Fibroblast of mammary gland (primary cell): ENCODE measurements at places on chromosomes 16 and 17.
A peak's percentile ranks its signal among the peaks of the same experiment; 100 is the strongest.

- no peak for DNase-seq
Observed at GRCh38 chr16:90002759-90003158, 16.5 kb downstream of the DBNDD1 start.

DNA sequence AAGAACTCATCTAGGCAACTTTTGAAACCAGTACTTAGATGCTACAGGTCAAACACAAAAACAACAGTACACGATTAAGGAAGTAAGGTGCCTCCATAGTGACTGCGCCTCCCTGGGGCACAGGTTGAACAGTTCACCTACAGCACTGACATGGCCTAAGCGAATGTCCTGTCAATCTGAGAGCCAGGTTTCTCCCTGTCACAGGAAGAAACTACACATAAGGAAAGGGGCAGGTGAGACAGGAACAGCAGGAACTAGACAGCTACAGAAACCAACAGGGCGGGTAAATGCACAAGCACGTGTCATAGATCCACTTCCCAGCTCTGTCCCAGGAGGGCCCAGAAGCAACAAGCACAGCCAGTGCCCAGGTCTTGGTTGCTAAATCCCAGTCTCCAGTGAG is 8.0 kb upstream of the ARHGDIA start:
- DNase-seq, result no peak

DNA sequence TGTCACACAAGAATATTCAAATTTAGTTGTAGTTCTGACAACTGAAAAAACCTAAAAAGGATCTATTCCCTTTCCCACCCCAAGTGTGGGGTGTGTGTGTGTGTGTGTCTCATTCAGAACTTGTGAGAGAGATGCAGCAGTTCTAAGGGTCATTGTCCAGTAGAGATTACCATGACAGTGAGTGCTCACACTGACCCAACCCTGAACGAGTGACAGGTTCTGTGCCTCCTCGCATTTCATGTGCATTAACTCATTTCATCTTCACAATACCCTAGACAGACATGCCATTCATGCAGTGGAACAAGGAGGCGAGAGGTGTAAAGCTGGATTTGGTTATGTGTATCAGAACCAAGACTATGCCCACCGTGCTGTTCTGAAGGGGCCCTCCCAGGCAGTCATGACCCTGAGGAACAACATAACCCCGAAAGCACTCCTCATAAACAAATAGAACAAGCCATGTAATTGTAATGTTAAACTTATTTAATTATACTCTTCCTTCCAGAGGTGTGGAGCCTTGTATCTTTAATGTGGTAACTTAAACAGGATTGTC is 102.1 kb downstream of the CLEC16A start:
- DNase-seq, result no peak

DNA sequence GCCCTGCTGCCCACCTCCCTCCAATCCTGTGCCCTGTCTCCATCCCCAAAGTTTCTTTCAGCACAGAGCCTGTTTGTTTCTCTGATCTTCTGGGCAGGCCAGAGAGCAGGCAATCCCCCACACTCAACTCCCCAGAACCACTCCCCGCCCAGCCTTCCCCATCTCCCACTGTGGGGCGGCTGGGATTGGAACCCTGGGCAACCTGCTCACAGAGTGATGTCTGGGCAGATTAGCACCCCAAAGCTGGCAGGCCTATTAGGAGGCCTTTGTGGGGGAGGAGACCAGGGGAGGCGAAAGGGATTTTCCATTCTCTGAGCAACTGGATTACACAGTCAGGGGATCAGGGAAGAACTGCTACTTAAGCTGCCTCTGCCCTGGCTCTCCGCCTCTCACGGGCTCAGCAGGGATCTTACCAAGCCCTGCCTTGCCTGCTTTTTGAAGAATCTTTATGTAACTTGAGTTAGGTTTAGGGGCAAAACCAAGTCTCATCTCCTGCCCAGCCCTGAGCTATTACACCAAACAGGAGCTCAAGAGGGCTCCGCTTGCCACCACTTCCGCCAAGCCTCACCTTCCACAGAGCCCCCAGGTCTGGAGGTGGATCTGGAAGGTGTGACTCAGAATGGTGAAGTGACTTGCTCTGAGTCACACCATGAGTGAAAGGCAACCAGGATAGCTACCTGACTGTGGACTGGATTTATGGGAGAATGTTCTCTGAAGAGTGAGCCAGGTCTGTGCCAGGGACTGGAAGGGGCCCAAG is 16.0 kb upstream of the LHX1 start:
- DNase-seq, result peak; percentile 14

DNA sequence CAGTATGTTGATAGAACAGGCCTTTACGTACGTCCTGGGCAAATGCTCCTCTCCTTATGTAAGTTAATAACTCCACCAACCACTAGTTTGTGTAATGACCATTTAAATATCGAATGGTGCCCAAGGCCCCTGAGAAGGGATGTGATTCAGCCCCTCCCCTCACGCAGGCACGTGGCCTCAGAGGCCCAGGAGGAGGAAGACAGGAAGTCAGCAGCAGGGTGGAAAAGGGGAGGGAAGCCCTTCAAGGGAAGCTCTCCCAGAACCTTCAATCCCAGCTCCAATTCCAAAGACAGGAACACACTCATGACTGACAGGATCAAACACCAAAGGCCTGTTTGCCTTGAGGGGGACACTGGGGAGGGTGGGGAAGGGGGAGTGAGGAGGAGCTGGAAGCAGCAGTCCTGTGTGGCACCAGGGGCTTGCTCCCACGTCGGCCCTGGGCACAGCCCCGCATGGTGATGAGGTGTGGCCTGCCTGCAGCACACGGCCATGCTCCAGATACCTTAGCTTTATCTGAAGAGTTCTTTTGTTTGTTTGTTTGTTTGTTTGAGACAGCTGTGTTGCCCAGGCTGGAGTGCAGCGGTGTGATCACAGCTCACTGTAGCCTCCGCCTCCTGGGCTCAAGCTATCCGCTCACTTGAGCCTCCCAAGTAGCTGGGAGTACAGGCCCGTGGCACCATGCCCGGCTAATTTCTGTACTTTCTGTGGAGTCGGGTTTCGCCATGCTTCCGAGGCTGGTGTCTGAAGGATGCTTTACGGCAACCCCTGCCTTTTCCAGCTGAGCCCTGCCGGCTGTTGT is 105.0 kb downstream of the ZNF778 start:
- peak; percentile 87 for DNase-seq

DNA sequence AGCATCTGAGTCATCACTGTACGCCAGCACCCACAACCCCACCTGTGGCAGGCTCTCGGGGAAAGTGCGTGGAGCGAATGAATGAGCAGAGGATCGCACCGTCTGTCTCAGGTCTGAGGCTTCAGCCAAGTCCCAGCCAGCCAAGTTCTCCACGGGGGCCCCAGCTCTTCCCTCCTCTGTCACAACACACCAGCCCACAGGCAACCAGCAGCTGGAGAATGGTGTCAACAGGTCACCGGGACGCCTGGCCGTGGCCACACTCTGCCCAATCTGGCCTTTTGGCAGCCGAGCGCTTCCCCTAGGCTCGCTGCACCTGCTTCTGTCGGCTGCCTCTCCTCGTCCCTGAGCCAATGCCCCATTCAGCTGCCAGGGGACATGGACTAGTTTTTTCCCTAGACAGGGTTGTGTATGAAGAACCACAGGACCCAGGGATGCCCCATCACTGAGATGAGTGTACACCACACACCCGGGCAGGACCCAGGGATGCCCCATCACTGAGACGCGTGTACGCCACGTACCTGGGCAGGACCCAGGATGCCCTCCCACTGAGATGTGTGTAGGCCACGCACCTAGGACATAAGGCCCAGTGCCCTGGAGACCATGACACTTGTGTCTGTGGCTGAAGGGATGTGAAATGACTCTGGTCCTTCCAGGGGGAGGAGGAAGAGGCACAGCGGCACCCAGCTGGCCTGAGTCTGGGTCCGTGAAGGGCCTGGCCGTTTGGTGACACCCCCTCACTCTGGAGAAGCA is 52.8 kb downstream of the ABR start:
- DNase-seq, result no peak

DNA sequence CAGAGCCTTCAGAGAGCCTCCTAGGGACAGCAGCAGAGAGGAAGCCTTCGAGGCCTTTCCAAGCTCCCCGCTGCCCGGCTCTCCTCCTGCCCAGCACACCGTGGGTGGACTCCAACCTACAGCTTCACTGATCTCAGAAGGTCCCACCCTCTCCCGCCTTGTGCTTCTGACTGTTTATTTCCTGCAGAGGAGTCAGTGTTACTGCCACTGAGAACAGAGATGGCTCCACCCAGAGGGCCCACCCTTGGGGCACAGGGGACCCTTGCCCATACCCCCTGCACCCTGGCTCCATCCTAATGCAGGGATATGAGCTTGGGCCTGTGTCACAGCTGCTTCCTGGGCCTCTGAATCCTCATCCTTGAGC is 52.8 kb upstream of the TOB1 start:
- DNase-seq, result peak; percentile 21

- DNase-seq, result no peak
Observed at GRCh38 chr17:7261379-7262191, 693 bp downstream of the CLDN7 start.

GRCh38 chr17:43560461-43561427 is 14.6 kb upstream of the ETV4 start:
- DNase-seq, result no peak

- DNase-seq, result no peak
Observed at GRCh38 chr16:61007694-61008093, 1028.5 kb downstream of the CDH8 start.

GRCh38 chr17:28818819-28819221 is 23.8 kb downstream of the FAM222B start:
- no peak for DNase-seq

GRCh38 chr17:58121925-58122324 is 26.3 kb upstream of the OR4D1 start:
- peak; percentile 48 for DNase-seq

DNA sequence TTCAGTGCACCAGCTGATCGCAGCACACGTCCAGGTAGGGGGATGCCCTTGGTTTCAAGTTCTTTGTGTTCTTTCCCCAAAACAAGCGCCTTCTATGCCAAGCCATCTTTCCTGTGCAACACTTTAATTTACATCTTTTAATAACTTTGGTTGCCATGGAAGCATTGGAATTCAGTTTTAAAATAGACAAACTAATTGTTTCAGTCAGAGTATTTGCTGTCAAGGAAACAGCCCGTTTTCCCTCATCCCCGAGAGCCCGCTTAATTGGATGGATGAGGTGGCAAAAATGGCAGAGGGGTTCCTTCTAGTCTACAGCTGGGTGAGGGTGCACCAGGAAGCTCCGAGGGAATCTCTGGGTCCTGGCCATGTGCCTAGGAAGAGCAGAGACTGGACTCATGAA is 793.7 kb upstream of the EEF2KMT start:
- DNase-seq, result no peak
